ENCODE measurements at places on chromosomes 3 and 15.

DNA sequence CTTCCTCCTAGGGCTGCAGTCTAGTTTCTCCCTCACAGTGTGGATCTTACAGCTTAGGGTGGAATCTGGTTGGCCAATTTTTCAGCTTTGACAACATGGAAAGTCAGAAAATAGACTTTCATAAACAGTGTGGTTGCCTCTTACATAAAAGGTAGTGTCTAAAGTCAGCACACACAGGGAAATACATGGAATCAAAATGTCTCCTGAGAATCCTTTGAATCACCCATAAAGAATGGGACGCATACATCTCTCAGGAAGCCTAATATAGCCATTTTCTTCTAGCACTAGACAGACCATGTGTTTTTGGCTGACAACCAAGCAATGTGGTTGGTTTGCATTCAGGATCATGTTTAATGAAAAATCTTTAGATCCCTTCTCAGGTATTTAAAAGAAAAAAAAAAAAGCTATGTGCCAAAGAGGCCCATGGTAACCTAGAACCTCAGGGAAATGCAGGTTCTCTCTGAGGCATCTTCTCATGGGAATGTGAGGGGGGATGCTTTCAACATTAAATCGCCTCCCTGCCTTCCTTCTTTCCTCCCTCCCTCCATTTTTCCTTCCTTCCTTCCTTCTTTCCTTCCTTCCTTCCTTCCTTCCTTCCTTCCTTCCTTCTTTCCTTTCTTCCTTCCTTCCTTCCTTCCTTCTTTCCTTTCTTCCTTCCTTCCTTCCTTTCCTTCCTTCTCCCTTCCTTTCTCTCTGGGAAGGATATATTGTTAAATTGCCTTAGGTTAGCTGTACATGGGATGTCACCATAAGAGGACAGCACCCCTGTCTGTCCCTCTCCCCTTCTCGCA, 34.3 kb upstream of the ZBTB38 start:
- DNase-seq: no peak

DNA sequence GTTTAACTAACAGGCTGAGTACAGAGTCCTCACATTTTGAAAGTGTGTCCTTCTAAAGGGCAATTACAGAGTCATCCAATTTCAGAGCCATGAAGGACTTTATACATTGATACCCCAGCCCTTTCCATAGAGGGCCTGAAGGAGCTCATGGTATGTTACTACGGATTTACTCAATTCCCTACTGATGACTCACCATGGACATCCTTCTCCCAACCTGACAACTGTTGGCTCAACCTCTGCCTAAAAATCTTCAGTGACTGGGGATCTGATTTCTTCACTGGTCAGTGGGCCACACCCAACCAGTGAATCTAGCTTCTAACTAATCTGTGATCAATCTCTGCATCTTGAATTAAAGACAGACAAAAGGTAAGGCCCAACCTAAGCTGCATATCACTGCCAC, 963.4 kb upstream of the CFAP20DC start:
- DNase-seq: no peak

DNA sequence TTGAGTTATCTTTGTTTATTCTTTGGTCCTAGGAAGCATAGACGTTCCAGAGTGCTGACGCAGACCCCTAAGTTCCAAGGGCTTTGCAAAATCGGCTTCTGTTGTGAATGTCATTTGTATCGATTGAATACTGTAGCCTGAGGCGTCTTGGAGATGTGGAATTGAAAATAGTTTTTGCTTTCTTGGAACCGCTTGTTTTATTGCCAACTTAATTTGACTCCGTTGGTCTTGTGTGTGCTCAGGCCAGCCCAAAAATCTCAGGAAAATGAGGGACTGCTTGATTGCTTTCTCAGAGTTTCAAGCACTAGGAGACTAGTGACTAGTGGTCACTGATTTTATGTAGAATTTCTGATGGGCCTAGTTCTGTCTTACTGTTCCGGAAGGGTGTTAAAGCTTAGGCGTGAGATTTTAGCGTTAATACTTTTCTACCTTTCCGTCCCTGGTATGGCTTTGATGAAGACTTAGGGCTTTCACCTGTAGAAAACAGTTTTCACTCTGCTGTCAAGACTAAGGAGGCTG, 263 bp upstream of the UTS2B start:
- no peak for DNase-seq

GRCh38 chr3:195072916-195073564, 197.9 kb downstream of the XXYLT1 start:
- DNase-seq: no peak

All from SHP77 treated with DMSO at 0.1 percent for 48 hours (cell line).